ENCODE measurements at places on chromosomes 2 and 18.
A peak's percentile ranks its signal among the peaks of the same experiment; 100 is the strongest.

GRCh38 chr2:191295088-191295487 is 49.9 kb downstream of the MYO1B start:
- no peak for DNase-seq

- no peak for DNase-seq
Observed at GRCh38 chr2:60297296-60298005, 256.0 kb downstream of the BCL11A start.

DNA sequence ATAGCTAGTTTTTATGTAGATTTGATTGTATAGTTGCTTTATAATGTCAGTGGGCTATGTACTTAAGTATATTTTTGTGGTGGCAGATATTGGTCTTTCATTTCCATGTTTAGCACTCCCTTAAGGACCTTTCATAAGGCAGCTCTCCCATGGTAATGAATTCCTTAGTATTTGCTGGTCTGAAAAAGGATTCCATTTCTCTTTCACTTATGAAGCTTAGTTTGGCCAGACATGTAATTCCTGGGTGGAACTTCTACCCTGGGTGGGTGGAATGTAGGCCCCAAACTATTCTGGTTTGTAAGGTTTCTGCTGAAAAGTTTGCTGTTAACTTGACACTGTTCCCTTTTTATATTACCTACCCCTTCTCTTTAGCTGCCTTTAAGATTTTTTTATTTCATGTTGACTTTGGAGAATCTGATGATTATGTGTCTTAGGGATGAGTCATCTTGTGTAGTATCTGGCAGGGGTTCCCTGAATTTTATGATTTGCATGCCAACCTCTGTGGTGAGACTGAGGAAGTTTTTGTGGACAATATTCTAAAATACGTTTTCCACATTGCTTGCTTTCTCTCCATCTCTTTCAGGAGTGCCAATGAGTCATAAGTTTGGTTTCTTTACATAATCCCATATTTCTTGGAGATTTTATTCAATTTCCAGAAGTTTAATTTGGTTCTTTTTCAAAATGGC is 65.4 kb upstream of the VRK2 start:
- no peak for DNase-seq

DNA sequence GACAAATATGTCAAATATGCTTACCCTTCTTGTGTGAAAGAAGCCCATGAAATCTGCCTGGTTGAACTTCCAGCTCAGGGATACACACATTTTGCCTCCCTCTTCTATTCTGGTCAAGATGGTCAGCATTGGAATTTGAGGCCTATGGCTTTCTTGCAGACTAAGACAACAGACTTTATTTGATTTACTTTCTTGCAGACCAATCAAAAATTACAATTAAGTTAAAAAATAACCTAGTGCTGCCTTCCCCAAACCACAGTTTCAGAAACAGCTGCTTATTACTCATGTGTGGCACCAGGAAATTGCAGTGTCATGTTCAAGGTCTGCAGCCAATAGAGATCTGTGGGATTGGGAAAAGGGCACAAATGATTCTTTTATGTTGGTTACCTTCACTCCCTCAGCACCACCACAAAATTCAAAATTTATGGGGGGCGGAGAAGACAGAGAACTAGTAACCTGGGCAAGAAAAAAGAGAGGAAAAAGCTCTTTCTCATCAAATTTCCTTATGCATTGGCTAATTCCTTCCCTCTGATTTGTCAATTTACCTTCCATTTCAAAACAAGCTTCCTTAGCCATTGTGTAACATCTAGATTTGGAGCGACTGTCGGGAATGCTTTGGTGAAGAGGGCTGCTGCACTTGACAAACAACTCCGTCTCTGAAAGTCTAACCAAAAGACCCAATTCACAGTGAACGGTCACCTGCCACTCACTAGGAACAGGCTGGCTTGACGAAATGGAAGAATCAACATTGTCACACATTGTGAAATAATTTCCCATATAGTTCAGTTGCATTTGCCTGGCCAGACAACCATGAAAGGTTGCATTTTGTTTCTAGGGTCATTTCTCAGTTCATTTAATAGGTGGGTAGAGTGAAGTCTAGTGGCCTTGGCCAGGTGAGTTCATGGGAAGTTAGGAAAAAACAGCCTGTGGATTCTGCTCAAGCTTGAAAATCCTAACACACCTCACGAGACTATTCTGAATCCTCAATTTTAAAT is 100.4 kb upstream of the FZD5 start:
- DNase-seq: peak; percentile 97

- no peak for DNase-seq
Observed at GRCh38 chr2:72940786-72941185, 23.5 kb downstream of the EMX1 start.

GRCh38 chr2:60884800-60885199 is 3.4 kb downstream of the REL start:
- no peak for DNase-seq

DNA sequence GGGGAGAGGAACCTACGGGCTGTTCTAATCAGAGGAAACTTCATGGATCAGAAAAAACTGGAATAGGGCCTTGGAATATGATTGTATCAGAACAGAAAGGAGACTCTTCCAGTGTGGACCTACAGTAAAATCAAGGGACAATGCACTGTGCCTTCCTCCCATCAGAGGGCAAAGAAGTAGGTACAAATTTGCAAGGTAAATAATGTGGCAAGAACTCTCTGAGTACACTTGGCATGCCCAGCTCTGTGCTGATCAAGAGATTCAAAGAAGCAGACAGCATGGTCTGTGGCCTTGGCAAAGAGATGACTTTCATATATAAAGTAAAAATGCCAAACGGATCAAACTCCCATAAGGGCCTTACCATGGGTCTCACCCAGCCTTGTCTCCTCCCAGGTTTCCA is 242.6 kb upstream of the OSR1 start:
- DNase-seq: no peak

- no peak for DNase-seq
Observed at GRCh38 chr2:164287056-164287455, 334.2 kb downstream of the GRB14 start.

GRCh38 chr2:80326214-80326613 is 21.7 kb upstream of the LRRTM1 start:
- DNase-seq: peak; percentile 29

DNA sequence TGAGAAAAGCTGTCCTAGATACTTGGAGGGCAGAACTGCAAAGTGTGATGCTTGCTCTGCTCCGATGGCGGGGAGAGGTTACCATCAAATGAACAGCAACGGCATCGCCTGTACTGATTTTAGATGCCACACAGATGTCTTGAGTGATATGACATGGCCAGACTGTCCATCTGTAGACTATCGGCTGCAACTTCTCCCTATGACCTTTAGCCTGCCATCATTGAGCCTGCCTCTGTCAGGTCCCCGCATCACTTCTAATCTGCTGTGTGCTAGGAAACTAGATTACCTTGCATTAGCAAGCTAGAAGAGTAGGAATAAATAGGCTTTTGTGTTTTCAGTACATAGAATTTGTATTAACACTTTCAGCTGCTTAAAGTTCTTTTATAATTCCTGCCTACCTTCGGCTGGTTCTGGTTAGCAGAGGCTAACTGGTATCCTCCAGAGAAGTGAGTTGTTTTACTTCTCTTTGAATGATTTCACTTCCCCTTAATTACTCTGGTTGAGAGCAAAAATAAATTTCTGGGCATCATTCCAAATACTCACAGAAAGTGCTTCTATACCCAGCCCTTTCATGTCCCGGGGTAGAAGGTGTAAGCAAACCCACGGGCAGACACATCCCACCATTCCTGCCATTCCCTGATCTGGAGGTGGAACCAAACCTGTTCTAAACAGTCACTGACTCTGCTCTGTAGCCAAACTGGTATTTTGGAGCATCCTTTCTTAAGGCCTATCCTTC is 24.0 kb downstream of the GAREM2 start:
- DNase-seq: no peak

- no peak for DNase-seq
Observed at GRCh38 chr18:79513381-79514081, 117.8 kb downstream of the NFATC1 start.

DNA sequence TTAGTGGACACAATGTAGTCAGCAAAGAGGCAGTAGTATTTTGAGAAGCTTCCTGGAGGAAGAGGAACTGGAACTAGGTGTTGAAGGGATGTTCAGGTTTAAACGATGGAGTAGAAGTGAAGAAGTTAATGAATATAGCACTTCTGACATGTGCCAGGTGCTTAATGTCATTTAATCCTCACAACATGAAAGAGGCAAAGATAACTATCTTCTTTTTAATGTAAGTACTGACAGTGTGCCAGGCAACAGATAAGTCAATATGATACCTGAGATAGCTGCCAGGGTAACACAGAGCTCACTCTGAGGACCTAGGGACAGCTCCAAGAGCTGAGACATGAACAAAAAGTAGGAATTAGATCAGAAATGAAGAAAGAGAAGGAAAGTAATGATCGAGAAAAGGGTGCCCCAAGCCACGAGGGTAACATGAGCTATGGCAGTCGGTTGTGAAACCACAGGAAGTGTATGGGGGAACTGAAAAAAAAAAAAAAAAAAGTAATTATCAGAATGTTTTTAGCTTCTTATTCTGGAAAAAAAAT is 140.7 kb downstream of the RNF144A start:
- DNase-seq: no peak

GRCh38 chr18:7023581-7023980 is 94.0 kb downstream of the LAMA1 start:
- DNase-seq: no peak

DNA sequence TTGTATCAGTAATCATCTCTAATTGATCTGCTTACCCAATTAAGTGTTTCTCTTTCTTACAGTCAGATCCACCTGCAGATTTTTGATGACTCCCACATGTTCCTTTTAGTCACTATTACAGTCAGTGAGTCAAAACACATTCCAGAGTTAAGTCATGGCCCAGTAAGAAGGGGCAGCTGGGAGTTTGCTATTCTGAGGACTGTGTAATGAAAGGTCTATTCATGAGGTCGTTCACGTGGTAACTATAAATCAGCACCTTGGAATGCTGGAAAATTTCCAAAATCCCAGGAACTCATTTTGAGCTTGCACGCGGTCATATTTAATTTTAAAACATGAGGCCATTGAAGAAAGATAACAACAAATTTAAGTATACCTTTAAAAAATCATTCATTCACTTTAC is 252.5 kb downstream of the XIRP2 start:
- peak; percentile 99 for DNase-seq

DNA sequence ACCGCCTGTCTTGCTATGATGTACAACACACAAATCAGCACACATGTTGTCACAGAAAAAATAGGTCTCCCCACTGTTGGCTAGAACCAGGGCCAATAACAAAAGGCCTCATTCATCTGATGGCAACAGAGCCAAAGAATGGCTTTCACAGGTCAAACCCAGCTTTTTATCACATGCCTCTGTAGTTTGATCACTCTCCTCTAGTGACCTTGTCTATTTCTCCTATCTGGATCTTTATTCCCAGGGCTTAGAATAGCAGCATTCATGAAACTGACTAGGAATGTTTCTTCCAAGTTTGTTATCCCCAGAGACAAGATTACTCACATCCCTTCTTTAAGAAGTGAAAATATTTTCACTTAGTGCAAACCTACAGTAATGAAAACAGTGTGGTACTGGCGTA is 285.8 kb upstream of the GYPC start:
- no peak for DNase-seq

GRCh38 chr2:228103379-228103778 is 78.1 kb downstream of the SPHKAP start:
- no peak for DNase-seq

DNA sequence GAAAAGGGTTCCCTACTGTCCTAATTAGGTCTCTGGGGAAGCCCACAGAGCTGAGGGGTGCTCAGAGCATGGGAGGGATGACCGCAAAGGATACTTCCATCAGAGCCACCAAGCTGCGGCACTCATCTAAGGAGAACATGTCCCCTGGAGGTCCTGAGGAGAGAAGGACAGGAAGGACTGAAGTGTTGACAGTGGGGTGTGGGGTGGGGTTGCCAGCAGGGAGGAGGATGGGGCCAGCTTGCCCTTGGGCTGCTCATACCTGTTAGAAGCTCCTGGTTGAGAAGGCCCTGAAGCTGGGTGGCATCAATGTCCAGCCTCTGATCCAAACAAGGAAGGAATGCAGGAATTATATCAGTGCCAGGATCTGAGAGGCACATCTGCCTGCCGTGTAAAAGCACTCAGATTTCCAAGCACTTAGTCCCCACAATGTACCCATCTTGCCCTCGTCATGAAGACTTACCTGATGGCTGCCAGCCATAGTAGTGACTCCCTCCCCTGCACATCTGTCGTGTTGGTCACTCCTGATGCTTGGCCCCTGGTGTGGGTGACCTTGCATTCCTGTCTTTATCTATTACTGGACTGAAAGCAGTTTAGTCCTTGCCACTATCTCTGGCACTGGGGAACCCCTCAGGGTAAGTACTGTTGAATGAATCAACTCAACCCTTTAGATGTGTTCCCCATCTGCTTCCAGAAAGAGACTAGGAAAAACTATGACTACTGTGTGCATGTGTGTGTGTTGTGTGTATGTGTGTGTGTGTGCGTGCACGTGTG is 68.9 kb downstream of the CAPN13 start:
- DNase-seq: no peak

- no peak for DNase-seq
Observed at GRCh38 chr18:12068950-12069320, 24.7 kb upstream of the ANKRD62 start.

DNA sequence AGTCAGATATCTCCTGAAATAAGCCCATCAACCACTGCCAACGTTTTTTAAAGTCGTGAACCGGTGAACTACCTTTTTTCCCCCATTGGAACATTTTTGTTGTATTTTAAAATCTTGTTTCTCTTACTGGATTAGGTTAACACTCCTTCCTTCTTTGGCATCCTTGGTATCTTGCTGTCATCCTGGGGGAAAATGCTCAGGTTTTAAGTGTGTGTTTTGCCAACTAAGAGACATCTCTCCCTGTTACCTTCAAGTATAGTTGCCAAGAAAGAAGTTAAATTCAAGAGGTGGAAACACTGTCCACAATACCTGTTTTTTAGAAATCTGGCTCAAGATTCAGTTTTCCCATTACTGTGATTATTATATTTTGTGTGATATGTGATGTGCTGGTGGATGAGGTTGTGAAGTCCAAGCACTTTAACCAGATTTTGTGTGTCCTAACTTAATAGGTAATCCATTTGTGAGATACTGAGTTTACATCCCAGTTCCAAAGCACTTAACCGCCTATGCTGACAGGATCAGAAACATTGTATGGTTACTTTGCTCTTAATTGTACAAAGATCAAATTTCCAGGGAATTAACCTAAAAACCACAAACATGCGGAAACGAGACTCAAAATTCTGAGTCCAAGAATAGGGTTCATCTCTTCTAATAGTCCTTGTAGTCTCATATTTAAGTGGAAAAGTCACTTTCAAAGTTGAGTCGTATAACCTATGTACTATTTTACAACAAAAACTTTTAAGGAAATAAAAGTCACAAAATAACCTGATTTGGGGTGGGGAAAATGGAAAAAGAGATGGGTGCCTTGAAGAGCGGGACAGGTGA is 1.3 kb upstream of the SP3 start:
- DNase-seq: peak; percentile 65

DNA sequence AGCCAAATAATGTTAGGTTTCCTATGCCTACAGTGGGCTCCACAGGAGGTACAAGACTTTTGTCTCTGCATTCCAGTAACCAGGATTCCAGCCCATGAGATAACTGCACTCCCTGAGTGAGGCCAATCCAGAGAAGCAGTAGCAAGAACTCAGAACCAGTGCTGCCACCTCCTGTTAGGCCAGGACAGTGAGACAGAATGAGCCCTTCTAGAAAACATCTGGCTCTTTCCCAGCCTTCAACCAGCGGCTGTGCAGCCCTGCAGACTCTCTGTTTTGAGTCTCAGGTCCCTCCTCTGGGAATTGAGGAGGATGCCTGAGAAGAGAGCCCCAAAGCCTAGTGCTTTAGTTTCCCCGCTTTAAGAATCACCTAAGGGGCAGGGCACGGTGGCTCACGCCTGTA is 44.2 kb downstream of the ARID5A start:
- peak; percentile 50 for DNase-seq

All from RCC 7860 (cell line).